H9 (cell line): ENCODE measurements at places on chromosomes 3 and 15.

- no peak for DNase-seq
Measured at GRCh38 chr3:195746346-195746745, 25.6 kb downstream of the MUC20 start.

GRCh38 chr3:195903950-195904290 is 4.4 kb downstream of the TNK2 start:
- DNase-seq, result no peak

DNA sequence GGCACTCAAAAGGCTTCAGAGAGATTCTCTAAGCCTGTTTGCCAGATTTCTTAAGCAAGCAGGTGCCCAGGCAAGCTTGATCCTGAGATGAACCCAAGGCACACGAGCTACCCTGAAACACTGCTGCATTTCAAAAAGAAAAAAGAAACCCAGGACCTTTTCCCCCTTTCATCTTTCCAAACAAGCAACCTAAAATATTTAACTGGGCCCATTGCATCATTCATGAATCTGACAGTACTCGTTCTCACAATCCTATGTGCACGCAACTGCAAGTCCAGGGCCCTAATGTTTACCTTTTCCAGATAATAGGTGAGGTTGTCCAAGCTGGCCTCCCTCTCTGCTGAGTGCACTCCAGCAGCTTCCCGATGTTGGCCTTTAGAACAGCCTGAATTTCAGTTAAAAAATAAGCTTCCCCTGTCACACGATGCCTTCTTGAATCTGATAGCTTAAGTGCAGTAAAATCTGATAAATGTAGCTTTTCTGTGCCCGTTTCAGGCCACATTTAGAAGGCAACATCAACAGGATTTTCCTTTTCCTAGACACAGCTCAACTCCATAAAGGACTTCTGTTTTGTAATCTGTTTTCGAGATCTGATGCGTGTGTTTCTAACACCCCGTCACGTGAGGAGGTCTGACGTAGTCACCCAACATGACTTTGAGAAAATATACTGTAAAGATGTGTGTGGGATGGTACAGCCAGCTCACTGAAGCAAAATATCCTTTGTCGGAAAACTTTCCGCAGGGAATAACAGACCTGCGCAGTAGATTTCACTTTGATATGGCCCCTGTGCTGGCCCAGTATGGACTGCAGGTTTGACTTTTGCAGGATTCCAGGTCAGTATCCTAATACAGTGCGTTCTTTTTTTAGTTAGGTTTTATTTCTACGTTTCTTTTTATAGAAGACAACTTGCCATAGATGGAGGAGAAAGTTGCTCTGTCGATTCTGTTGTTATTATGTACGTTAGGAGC is 55.1 kb upstream of the RASA2 start:
- DNase-seq, result no peak

DNA sequence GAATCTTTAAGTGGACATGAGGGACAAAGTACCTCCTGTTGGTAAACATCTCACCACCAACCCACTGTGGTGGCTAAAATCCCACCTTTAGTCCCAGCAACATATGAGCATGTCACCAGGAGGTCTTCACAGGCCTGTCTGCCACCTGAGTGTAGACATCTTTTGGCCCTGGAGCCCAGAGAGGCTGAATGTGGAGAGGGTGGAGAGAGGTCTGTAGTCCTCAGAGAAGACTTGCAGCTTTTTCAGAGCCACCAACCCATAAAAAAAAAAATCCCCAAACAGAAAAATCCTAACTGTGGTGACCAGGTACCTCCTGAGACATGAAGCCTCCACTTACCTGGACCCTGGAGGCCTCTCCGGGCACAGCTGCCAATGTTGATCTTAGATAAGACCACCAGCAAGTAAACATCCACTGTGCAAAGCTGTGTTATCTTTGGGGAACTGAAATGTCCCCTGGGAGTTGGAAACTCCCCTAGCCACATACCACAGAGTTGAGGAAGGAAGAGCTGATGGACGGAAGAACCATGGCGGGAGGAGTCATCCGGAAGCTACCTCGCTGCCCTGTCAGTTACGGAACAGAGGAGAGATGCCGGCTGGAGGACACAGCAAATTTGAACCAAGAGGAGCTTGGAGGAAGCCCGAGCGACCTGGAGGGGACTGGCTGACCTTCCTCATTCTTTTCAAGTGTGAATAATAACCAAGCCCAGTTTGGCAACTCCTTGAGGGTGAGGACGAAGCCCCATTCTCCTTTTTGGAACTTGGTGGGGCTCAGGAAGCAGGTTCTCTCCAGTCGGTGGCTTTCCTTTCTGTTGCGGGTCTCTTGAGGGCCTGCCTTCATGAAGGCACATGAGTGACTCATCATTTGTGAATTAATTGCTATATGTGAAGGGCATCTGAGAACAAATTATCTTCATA is at the start of gene GHRL:
Gene GHRL, minus strand, starts transcription at position 443 of the 915 bp plus-strand sequence. CDS start 2,767 bp downstream, outside the sequence.
- DNase-seq, result no peak

- no peak for DNase-seq
Measured at GRCh38 chr3:72636969-72637597, 211.2 kb downstream of the SHQ1 start.

DNA sequence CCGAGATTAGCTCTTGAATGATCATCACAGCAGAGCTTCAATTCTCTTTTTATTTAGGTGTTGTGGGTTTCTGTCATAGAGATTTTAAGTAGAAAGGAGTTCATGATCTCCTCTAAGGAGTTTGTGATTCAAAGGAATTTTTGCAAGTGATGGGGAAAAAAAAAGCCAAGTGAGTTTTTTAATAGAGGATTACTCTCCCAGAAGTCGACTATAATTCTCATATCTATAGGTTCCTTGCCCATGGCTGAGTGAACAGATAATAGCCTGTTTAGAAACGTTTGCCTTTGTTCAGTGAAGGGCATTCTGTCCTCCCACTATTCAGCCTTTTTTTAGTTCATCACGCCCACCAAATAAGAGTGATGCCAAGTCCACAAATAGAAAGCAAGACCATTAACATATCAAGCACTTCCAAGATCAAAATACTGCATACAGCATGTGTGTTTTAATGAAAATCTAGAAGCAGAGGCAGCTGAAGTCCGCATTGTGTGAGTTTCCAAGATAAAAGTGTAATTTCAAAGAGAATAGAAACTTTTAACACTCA is 398.4 kb upstream of the CNTN3 start:
- DNase-seq, result no peak

DNA sequence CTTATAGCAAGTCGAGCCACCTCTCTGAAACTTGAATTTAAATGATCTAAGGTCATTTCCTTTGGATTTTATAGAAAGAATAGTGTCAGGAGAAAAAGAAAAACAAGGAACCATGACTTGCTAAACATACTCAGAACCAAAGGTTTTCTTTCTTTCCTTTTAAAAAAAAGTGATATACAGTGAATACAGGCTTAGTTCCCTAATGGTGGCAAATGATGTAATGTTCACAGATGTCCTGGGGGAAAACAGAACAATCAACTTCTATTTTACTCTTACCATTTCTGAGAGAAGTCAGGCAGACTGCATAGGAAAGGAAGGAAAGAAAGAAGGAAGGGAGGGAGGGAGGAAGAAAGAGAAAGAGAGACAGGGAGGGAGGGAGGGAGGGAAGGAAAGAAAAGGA is 56.5 kb downstream of the ST6GAL1 start:
- DNase-seq, result no peak

- DNase-seq, result no peak
Measured at GRCh38 chr3:102163039-102163817, 271.6 kb upstream of the ZPLD1 start.

GRCh38 chr3:51974963-51975851 is at the start of gene ABHD14A:
Gene ABHD14A, plus strand, starts transcription at chr3:51975064. Its CDS starts 72 bp downstream, at chr3:51975136.
- DNase-seq, result peak; percentile 68

GRCh38 chr3:94162700-94163099 is 99.8 kb downstream of the NSUN3 start:
- no peak for DNase-seq

DNA sequence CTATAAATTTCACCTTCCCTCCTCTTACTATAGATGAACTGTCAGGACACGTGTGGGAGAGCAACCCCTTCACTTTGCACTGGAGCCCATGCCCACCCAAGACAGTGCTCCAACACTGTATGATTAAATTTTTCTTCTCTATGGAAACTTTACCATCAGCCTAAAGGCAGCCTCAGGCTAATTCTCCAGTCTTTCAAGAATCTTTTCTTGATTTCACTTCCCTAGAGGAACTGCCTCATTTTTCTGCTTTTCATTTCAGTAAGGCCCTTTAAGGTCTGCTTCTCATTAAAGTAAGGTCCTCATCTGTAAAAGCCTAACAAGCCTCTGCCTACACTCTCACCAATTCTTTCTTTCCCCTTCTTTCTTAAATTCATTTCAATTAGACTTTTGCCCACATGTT is 137.3 kb downstream of the KCNMB2 start:
- DNase-seq, result no peak

DNA sequence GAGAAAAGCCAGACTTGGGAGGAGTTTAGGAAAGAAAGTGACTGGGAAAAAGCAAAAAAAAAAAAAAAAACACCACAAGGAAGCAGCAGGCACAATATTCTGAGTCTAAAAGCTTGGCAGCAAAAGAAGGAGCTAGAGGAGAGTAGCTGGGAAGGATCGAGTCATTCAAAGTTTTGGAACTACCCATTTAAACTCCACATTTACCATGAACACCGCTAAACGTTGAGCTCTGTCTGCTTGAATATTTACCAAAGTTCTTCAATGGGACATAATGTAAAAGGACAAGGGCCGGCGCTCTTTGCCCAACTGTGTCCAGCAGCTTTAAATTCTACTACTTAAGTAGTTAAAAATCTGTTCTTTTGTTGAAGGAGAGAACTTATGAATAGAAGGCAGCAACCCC is 481.9 kb downstream of the FOXP1 start:
- no peak for DNase-seq

DNA sequence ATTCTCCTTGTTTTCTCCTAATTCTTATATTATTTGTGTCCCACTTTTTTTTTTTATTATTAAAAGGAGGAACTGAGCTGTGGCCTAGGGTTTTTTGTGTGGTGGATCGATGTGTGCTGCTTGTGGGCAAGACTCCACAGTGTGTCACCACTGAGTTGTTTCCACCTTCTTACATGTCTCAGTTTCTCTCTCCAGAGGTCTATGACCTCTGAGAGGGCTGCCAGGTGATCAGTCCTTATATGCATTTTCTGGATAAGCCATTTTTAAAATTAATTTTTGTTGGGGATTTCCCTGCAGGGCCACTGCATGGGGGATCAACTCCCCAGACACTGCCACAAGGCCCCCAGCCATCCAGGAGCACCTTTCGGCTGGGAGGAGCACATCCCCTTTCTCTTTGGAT is 27.8 kb downstream of the IQCF6 start:
- DNase-seq, result no peak

DNA sequence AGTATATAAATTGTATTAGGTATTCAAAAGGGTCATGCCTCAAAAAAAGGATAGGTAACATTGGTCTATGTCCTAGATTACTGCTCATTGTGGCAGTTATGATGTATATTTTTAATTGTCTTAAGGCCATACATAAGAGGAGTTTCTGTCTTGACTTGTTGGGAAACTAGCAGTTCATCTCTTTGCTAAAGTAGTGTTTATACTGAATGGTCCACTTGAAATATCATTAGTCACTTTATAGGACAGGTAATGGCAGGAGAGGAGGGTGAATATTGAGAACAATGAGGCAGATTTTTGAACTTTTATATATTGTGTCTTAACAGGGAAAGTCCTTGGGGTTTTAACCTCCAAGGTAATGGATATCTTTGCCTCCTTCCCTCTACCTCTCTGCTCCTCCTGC is 58.4 kb downstream of the TP63 start:
- DNase-seq, result no peak

GRCh38 chr15:44811337-44811736 is 75.0 kb downstream of the TRIM69 start:
- DNase-seq, result no peak

GRCh38 chr3:128794067-128794768 is 68.2 kb downstream of the RAB7A start:
- no peak for DNase-seq

GRCh38 chr3:179186426-179186825 is 38.3 kb downstream of the PIK3CA start:
- DNase-seq, result no peak

- DNase-seq, result no peak
Measured at GRCh38 chr15:61049028-61049427, 180.1 kb downstream of the RORA start.

- peak; percentile 74 for DNase-seq
Measured at GRCh38 chr3:173397161-173398110, at the start of gene NLGN1. Gene NLGN1, plus strand, starts transcription at chr3:173397744.

DNA sequence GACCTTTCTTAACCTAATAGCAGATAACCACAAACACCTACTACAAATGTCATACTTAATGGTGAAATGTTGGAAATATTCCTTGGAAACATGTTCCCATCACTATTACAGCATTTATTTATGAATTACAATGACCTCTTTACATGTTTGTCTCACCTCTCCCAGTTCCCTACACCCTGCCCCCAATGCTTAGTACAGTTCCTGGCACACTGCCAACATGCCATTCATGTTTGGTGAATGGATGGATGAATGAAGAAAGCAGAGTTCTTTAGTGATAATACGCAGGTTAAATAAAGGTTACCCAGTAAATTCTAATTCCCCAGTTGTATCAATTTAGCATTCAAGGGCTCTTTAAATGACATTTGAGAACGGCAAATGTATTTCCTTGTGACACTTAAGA is 259.9 kb upstream of the ATP11B start:
- DNase-seq, result no peak

DNA sequence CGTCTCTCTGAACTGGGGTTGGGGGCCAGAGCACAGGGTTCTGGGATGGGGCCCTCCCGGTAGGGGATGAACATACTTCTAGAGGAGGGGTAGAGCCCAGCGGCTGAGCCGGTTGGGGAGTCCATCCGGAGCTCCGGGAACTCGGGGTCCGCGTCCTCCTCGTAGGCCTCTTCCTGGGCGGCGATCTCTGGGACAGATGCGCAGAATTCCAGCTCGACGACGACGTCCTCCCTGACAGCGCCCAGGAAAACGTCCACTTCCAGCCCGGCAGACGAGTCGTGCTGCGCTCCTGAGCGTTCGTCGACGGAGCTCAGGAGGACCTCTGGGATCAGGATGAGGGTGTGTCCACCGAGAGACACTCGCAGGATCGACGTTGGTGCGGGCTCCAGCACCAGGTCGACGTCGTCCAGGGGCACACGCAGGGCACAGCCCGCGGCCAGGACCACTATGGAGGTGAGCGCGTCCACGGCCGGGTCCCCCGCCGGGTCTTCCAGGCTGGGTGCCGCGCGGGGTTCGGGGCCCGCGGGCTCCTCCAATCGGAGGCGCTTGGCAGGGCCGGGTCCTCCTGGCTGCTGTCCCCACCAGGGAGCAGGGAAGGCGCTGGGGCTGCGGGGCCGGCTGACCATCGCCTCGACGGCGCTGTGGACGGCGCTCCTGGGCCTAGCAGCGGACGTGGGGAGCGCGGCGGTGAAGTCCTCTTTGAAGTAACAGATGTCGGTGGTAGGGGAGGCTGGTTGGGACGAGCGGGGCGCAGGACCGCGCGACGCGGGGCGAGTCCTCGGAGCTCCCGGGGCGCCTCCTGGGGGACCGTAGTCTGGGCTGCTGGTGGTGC is 474 bp downstream of the PRR23B start:
- no peak for DNase-seq

DNA sequence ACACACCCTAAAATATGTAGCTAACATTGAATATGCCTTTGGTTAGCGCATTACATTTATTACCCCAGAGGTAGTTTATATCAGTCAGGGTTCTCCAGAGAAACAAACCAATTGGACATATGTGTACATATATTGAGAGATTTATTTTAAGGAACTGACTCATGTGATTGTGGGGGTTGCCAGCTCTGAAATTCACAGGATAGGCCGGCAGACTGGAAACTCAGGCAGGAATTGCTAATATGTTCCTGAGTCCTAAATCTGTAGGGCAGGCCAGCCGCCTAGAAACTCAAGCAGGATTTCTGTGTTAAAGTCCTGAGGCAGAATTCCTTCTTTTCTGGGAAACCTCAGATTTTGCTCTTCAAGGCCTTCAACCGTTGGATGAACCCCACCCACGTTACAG is 189.7 kb downstream of the CDIN1 start:
- DNase-seq, result no peak

- DNase-seq, result no peak
Measured at GRCh38 chr3:158710601-158711000, 21.7 kb downstream of the RARRES1 start.
